DMS79 treated with DMSO at 0.1 percent for 48 hours (cell line): ENCODE measurements at places on chromosomes 5 and 9.

GRCh38 chr5:158821331-158821730 lies 278.4 kb downstream of the EBF1 start:
- peak; percentile 24 for DNase-seq

DNA sequence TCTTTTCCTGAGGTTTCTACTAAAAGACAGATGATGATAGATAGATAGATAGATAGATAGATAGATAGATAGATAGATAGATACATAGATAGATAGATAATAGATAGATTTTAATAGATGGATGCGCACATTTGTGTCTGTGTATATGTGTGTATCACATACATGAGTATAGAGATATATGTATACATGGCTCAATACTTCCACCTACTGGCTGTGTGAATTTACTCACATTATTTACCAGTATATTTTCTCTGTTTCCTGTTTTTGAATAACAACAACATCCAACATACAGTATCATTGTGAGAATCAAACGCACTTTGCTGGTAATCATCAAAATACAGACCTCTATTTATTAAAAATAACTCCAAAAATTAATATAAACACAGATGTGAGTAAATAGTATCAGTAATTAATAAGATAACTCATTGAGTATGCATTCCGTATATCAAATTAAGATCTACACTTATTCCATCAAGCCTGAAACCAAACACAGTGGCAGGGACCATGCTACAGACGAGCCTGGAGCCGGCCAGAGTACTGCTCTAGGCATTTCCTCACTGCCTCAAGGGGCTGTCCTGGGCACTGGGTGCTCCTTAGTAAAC lies 338.0 kb downstream of the SEMA5A start:
- peak; percentile 37 for DNase-seq

GRCh38 chr9:15873573-15874177 lies 320.8 kb downstream of the CCDC171 start:
- DNase-seq: peak; percentile 51

DNA sequence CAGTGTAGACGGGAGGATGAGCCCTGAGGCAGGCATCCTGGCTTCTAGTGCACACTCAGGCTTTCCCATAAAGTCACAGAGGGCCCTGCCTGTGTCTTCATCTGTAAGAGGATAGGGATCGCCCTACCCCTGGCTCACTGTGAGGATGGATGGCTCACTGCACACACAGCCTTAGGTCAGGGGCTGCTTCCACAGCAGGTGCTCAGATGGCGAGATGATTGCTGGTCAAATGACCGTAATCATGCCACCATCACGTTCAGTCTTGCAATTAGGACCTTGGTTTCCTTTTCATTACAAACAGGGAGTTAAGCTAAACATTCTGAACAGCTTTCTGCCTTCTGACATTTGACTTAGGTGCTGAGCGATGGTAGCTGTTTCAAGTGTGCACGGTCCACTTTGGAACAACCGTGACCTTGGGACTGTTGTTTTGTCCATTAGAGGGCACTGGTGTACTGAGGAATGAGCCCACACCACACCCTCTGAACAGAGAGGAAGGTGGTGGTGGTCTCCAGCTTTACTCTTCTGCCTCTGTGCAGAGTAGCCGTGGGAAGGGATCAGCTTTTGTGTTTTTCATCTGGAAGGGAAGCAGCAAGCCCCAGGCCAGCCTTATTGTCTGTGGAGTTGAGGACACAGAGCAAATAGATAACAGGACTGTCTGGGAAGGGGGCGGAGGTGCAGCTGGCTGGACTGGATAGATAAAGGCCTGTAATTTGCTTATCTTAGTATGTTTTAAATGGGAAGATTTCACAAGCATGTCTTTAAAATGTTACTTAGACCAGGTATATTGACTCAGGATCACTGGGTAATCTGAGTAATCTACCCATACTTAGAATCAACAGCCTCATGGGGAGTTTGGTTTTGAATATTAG lies 183.1 kb downstream of the TRIO start:
- no peak for DNase-seq

GRCh38 chr9:33260372-33260771 lies 4.1 kb downstream of the BAG1 start:
- no peak for DNase-seq

DNA sequence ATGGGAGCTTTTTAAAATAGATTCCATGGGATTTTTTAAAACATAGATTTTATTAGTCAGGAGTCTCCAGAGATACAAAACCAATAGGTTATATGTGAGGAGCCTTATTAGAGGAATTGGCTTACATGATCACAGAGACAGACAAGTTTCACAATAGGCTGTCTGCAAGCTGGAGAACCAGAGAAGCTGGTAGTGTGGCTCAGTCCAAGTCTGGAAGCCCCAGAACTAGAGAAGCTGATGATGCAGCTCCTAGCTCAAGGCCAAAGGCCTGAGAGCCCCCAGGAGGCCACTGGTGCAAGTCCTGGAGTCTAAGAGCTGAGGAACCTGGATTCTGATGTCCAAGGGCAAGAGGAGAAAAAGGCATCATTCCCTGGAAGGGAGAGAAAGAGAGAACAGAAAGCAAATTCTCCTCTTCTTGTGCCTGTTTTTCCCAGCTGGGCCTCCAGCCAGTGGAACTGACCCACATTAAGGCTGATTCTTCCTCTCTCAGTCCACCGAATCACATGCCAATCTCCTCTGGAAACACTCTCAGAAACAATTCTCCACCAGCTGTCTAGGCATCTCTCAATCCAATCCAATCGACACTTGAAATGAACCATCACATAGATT lies 59.3 kb downstream of the AHRR start:
- no peak for DNase-seq

DNA sequence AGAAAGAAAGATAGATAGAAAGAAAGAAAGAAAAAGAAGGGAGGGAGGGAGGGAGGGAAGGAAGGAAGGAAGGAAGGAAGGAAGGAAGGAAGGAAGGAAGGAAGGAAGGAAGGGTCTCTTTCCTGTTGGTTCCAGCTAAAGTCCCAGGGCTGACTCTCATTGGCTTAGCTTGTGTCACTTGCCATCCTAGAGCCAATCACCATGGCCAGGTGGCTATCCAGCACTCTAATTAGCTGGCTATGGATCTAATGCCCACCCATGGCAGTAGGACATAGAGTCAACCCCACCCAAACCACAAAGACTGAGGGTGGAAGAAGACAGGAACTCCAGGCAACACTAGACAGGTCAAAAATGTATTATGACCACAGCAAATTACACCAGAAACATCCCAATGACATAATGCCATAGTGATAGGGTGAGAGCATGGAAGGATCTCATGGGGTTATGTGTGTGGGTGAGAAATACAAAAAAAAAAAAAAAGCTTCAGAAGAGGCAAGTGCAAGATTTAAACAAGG lies 10.8 kb upstream of the CPLX2 start:
- no peak for DNase-seq

DNA sequence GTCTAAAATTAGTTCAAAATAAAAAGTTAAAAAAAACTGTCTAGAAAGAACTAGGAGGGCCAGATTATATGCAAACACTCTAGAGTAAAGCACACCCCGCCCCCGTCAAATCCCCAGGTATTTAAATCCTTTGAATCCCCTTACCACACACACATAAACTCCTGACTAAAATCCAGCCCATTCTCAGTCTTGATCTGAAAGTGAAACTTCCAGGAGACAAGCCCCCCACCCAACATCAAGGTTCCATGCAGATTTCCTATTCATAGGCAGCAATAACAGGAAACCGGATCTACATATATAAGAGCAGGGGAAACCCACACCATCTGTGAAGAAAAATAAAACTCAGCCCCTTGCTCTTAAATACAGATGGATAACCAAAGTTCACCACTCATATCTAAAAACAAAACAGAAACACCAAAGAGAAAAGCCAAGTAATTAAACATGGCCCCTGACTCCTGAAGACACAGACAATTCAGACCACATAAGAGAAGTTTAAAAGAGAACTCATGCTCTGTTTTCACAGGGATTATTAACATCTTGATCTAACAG lies 42.3 kb downstream of the MARCHF3 start:
- no peak for DNase-seq

DNA sequence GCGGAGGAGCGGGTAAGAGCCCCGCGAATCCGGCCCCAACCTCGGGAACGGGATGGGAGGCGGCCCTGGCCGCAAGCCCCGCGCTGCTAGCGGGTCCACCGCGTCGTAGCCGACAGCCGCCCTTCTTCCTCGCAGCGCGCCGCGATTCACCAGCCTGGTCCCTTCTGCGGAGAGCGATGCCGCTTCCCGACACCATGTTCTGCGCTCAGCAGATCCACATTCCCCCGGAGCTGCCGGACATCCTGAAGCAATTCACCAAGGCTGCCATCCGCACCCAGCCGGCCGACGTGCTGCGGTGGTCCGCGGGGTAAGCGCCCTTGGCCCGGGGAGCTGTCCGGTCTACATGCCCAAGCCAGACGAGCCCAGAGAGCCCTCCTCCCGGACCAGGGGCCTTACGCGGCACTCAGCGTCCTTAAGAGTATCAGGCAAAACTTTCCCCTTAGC lies 335 bp downstream of the ROPN1L start:
- DNase-seq: no peak

DNA sequence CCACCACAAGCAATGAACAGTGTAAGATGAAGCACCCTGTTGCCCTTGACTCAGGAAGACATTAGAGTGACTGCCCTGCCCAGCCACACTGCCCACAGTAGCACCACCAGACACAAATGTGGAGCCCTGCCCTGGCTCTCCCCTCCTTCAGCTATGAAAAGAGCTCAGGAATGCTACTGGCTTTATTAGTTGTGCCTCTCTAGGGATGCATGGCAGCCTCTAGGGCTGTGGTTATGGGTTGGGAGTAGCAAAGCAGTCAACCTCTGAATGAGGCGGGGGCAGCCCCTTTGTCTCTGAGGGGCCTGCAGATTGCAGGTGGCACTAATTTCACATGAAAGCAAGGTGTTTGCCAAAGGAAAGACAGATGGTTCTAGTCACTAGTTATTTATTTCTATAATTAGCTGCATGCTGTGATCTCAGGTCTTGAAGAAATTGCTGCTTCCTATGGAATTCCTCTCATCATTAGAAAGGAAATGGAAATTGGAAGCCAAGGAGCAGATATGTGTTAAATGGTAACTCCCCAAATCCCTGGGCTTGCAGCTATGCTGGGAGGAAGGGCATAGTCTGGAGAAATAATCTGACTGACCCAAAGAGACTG lies 259.4 kb downstream of the TLR4 start:
- DNase-seq: no peak

DNA sequence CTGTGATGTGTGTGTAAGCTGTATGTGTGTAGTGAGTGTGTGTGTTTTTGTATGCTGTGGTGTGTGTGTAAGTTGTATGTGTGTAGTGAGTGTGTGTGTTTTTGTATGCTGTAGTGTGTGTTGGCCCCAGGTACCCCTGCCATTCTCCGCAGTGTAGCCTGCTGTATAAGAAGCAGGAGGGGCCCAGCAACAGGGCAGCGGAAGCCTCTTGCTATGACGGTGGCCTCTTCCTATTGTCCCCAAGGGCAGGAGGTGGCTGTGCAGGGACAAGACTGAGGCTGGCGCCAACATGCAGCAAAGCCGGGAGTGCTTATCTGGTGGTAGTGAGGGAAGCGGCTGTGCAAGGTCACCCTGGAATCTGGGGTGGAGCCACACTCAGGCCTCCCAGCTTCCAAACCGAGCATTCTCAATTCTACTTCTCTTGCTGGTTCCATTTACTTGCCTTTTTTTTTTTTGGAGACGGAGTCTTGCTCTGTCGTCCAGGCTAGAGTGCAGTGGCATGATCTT lies 5.1 kb downstream of the SPAAR start:
- DNase-seq: no peak

DNA sequence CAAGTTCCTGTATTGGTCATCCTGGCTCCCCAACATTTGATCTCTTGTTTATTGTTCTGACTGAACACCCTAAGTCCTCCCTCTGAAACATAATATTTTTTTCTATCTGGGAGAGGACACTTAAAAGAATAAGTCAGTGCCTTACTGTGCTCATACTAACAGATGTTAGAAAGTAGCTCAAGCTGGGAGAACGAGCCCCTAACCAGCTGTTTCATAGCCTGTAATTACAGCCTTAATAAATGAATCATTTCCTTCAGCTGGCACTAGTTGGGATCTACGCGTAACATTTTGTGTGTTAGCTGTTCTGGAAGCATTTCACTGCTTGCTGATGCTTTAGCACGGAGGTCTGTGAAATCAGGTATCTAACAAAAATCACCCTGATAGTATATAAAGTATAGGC lies 345.9 kb upstream of the RIOK2 start:
- DNase-seq: no peak

GRCh38 chr9:111662576-111663300 lies 1.3 kb downstream of the GNG10 start:
- DNase-seq: no peak

DNA sequence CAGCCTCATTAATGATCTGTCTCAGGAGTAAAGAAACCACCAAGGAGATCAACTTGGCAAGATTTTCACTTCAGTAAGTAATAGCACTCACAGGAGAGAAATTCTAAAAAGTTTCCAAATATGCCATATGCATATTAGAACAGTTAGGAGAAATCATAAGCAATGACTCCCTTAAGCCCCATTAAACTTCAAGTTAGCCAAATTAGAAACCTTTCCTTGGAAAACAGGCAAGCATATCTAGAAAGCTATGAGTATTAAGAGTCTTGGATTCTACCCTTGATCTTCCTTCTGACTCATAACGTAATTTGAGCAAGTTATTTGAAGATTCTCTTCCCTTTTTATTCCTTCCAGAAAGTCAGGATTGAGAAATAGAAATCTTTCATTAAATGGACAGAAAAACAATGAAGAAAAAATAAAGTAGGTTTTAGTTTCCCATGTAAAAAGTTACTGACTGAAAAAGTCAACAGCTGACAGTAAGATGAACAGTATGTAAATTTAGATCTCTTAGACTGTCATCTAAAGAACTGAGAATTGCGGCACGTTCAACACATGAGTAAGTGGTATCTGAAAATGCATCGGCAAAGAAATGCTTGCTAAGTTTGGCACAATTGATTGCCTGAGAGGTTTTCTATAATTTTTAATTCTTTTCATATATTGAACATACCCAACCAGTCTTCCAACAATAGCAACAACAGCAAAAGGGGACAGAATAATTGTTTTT lies 565.7 kb upstream of the FTMT start:
- DNase-seq: no peak

DNA sequence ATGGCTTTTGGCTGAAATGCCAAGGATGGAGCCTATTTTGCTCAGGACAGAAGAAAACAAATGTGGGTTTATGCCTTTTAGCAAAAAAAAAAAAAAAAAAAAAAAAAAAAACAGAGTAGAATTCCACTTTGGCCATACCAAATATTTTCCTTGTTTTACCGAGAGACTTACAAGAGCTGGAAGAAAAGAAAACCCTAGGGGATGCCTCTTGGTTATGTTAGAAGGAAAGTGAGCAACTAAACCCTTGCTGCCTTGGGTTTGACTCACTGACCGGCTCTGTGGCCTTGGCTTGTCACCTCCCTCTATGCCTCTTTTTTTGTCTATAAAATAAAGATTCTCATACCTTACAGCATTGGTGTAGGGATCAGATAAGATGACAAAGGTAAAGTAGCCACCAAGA lies 69.6 kb upstream of the ABCA1 start:
- no peak for DNase-seq

GRCh38 chr5:150783422-150783928 lies 4.9 kb downstream of the SMIM3 start:
- peak; percentile 53 for DNase-seq

GRCh38 chr5:105803431-105803830 lies 1867.3 kb downstream of the EFNA5 start:
- no peak for DNase-seq

GRCh38 chr9:116757030-116757429 lies 69.9 kb downstream of the TRIM32 start:
- DNase-seq: no peak
